Astrocyte of the cerebellum (primary cell): ENCODE measurements at places on chromosomes 2 and 18.

- no peak for DNase-seq
Observed at GRCh38 chr2:157771234-157771633, 104.9 kb downstream of the ACVR1 start.

DNA sequence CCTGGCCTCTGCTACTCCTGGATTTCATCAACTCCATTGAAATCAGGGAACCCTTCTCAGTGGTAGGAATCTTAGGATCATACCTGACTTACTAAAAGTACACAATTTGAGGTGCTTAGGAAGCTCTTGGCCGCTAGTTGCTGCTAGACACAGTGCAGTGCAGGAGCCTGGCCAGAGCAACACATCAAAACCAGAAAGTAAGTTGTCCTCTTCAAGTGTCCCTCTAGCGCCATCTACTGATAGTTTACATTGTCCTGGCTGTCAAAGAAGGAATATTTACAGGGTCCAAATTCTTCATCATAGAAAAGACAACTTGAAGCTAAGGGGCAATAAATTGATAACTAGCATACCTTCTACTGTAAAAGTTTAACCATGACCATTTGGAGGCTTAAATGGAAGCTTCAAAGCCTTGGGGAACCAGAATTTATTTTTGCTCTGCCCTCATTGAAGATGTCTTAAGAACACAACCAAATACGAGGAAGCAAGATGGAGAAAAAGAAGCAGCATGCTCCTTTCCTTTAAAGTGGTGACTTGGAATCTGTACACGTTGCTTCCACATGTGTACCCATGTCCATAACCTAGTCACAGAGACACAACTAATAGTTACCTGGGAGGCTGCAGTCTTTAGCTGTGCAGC lies 889.1 kb upstream of the GCFC2 start:
- DNase-seq: peak; percentile 82

DNA sequence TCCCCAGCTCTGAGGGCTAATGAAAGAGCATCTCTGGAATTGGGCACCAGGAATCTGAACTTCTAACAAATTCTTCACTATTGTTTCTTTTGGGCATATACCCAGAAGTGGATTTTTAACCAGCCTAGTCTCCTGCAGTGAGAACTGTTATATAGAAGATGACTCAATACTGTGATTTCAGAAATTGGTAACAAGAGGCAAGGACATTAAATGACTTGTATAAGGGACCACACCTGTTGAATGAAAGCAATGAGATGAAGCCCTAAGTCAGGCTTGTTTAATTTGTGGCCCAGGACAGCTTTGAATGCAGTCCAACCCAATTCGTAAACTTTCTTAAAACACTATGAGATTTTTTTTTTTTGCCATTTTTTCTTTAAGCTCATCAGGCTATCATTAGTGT lies 57.9 kb downstream of the EPC2 start:
- DNase-seq: no peak

- DNase-seq: no peak
Observed at GRCh38 chr18:59264651-59265245, 8.5 kb downstream of the RAX start.

- DNase-seq: no peak
Observed at GRCh38 chr2:148052687-148053086, 31.8 kb downstream of the MBD5 start.

- DNase-seq: no peak
Observed at GRCh38 chr2:231900972-231901371, 25.2 kb downstream of the NPPC start.

- DNase-seq: no peak
Observed at GRCh38 chr2:151095463-151095862, 166.2 kb downstream of the RBM43 start.

GRCh38 chr18:32439802-32440201 lies 30.9 kb downstream of the GAREM1 start:
- no peak for DNase-seq

DNA sequence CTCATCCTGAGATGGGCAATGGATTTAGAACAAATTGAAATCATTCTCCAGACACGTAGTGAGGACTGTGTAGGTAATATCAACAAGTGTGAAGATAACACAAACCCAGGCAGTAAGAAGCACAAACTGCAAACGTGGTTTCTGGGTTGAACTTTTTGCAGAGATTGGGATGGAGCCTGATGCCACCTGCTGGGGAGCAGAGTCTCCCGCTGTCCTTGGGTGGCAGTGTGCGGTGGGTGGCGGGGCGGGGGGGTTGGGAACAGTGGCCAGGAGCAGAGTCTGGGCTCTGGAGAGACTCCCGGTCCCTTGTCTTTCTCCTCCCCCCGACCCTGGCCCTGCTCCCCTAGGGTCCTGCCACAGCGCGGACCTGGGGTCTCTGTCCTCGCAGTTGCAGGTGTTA lies 19.5 kb downstream of the TRAF3IP1 start:
- no peak for DNase-seq

GRCh38 chr18:6118080-6118479 lies 222.8 kb upstream of the TMEM200C start:
- DNase-seq: no peak

DNA sequence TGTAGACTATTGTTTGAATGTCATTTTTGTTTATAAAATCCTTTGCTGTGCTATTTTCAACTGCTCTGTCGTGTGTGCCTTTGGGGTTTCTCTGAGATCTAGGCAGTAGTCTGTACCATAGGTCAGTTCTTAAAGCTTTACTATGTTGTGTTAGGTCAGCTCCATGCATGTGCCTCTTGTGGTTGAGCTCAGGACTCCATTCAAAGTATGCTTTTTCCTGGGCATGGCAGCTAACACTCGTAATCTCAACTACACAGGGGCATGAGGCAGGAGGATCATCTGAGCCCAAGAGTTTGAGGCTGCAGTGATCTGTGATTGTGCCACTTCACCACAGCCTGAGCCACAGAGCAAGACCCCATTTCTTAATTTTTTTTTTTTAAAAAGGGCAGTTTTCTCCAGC lies 174.4 kb upstream of the SPHKAP start:
- no peak for DNase-seq

GRCh38 chr2:48278590-48278989 lies 251.4 kb upstream of the STON1 start:
- DNase-seq: no peak

DNA sequence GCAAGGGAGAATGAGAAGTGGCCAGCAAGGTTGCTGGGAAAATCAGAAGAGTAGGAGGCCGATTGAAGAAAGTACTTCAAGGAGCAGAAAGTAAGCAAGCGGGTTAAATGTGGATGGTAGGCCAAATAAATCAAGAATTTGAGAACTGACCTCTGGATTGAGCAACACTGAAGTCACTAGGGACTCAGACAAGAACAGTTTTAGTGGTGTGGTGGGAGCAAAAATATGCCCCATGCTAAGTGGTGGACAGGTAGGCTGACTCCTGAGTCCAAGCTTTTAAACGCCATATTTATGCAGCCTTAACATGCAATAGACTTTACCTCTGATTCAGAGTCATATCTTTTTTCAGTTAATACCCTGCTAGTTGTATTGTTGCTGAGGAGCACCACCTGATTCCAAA lies 4.5 kb downstream of the TRABD2A start:
- DNase-seq: no peak
